ENCODE measurements at places on chromosomes 3 and 15. TPM values are rescaled to one million over a fixed set of nuclear protein-coding genes. Genes with fewer than 3 reads are reported as not detected.

Gene SPESP1
- total RNA-seq: not detected

Gene LIPH
- not detected for total RNA-seq

Gene TTBK2
- 18.2 TPM for total RNA-seq

GRCh38 chr15:76996526-76997401 is 1.8 kb downstream of the PSTPIP1 start:
- no peak for DNase-seq
- no peaks in the 10 kb centered on the region for H3K27me3 ChIP-seq
- no peak overlapping the region for H3K4me3 ChIP-seq
- H3K27ac ChIP-seq: no peak overlapping the region
- H3K4me1 ChIP-seq: no peaks in the 10 kb centered on the region

- no peak for DNase-seq
- H3K27ac ChIP-seq: no peak overlapping the region
- no peaks in the 10 kb centered on the region for H3K27me3 ChIP-seq
- H3K4me1 ChIP-seq: peaks cover 1% of the 10 kb centered on the region
These were observed 113.2 kb upstream of the MYO5C start for GRCh38 chr15:52408823-52409222.

- DNase-seq: no peak
- no peaks in the 10 kb centered on the region for H3K27me3 ChIP-seq
These were observed 88.2 kb upstream of the CTDSPL start for GRCh38 chr3:37773471-37773870.

DNA sequence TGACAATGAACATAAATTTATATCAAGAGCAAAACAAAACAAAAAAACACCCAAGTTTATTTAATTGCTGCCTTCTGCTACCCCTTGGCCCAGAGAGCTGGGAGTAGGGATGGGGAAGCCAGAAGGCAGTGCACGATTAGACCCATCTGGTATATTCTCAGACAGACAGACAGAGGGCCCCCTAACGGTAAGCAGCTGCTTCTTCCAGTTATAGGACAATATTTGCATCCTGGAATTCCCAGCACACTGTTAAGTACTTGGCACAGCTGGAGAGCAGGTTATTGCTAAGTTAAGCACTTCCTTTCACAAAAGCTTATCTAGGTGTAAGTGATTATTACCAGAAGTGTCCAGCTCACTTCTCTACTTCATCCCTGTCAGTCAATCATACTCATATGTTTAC is 39.3 kb downstream of the C2CD4B start:
- H3K27ac ChIP-seq: no peak overlapping the region
- no peaks in the 10 kb centered on the region for H3K27me3 ChIP-seq

DNA sequence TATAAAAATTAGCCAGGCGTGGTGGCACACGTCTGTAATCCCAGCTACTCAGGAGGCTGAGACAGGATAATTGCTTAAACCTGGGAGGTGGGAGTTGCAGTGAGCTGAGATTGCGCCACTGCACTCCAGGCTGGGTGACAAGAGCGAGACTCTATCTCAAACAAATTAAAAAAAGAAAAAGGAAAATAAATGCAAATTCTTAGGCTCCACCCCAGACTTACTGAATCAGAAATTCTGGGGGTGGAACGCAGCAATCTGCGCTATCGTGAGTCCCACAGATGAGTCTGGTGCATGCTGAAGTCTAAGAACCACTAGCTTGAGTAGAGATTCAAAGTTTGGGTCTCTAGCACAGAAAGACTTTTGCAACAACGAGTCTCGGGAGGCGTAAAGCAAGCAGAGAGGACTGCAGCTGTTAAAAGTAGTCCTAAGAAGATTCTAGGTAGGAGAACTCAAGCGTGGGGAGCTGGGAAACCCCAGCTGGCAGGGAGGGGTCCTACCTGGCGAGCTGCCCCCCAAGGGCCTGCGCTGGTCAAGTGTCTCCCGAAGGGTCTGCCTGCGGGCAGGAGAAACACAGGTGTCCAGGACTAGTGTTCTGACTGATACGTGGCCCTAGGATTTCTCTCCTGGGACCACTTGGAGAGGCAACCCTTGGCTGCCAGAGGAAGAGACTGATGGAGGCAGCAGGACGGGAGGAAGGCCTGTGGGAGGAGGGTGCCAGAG is 21.9 kb downstream of the CEP19 start:
- H3K36me3 ChIP-seq: no peaks in the 10 kb centered on the region
- DNase-seq: no peak

DNA sequence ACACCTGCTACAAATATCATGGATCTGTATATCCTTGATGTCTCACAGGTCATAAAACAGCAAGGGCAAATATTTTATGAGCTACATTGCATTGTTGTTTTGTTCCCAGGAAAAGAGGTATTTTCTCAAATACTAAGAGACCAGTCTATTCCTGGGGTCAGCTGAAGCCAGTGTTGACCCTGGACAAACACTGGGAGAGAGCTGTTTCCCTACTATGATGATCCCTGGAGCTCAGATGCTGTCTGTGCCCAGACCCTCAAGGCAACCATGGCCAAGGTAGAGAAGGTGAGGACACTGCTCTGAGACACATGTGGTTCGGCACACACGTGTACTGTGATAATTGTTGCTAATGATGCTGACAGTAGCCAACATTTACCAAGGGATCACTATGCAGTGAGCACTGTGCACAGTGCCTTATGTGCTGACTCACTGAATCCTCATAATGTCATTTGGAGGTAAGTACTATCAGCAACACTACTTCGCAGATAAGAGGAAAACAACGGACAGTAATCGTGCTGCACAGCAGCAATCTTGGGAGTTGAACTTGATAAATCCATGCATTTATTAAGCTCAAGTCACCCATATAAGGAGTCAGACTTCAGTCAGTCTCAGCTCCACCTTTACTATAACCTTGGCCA is 943.6 kb downstream of the FHIT start:
- no peaks in the 10 kb centered on the region for H3K27me3 ChIP-seq
- DNase-seq: no peak
- no peaks in the 10 kb centered on the region for H3K36me3 ChIP-seq
- no peak overlapping the region for H3K4me3 ChIP-seq
- H3K4me1 ChIP-seq: no peaks in the 10 kb centered on the region

- no peak overlapping the region for H3K4me3 ChIP-seq
- no peak for DNase-seq
- peaks cover 11% of the 10 kb centered on the region for H3K4me1 ChIP-seq
- no peaks in the 10 kb centered on the region for H3K36me3 ChIP-seq
- H3K27me3 ChIP-seq: no peaks in the 10 kb centered on the region
These were observed 140.7 kb downstream of the VPS8 start for GRCh38 chr3:184952671-184953070.

- H3K27me3 ChIP-seq: no peaks in the 10 kb centered on the region
- no peaks in the 10 kb centered on the region for H3K36me3 ChIP-seq
- no peak overlapping the region for H3K27ac ChIP-seq
- no peak for DNase-seq
- H3K4me1 ChIP-seq: no peaks in the 10 kb centered on the region
- H3K4me3 ChIP-seq: no peak overlapping the region
These were observed 51.0 kb downstream of the NR2F2 start for GRCh38 chr15:96381463-96381862.

- no peak overlapping the region for H3K4me3 ChIP-seq
- no peaks in the 10 kb centered on the region for H3K4me1 ChIP-seq
- H3K27ac ChIP-seq: no peak overlapping the region
- no peaks in the 10 kb centered on the region for H3K36me3 ChIP-seq
These were observed 98.5 kb upstream of the CCDC80 start for GRCh38 chr3:112739252-112739965.

- H3K4me1 ChIP-seq: peaks cover 13% of the 10 kb centered on the region
- no peak overlapping the region for H3K27ac ChIP-seq
- DNase-seq: no peak
- no peaks in the 10 kb centered on the region for H3K27me3 ChIP-seq
- H3K4me3 ChIP-seq: no peak overlapping the region
These were observed 8.0 kb upstream of the KBTBD8 start for GRCh38 chr3:66989860-66990696.
